ENCODE measurements at places on chromosomes 3 and 15.

- no peak for DNase-seq
Measured at GRCh38 chr15:50066202-50066601, 52.8 kb downstream of the ATP8B4 start.

DNA sequence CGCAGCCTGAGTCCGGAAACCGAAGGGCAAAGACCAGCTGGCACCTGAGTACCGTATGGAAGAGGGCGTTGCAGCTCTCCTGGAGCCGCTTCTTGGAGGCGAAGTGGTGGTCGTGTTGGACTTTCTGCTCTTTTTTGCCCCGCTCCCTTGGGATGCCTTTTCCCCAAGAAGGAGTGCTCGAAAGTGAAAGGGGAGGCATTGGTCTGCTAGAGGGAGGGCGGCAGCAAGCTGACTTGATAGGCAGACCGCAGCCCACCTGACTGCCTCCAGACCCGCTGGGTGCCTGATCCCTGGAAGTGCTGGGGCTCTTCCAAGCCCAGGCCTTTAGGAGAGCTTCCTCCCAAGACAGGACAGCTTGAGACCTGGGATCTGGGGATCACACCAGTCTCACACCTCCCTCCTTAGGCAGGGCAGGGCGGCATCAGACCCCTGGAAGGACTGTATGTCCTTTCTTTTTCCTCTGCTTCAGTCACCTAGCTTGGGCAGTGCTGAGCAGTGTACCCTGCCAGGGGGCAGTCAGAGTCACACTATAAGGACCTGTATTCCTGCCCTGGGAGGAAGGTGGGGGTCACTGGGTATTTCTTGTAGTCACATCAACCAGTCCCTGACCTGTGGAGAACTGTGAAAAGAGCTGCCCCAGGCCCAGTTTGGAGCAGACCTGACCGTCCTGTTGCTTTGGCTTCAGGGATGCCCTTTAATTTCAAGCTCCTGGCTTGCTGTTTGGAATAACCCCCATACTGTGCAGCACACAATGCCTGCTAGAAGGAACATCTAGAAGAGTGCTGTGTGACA lies 2.1 kb downstream of the ACVR2B start:
- DNase-seq: peak; percentile 34

- no peak for DNase-seq
Measured at GRCh38 chr15:89475661-89476060, 20.7 kb downstream of the RHCG start.

DNA sequence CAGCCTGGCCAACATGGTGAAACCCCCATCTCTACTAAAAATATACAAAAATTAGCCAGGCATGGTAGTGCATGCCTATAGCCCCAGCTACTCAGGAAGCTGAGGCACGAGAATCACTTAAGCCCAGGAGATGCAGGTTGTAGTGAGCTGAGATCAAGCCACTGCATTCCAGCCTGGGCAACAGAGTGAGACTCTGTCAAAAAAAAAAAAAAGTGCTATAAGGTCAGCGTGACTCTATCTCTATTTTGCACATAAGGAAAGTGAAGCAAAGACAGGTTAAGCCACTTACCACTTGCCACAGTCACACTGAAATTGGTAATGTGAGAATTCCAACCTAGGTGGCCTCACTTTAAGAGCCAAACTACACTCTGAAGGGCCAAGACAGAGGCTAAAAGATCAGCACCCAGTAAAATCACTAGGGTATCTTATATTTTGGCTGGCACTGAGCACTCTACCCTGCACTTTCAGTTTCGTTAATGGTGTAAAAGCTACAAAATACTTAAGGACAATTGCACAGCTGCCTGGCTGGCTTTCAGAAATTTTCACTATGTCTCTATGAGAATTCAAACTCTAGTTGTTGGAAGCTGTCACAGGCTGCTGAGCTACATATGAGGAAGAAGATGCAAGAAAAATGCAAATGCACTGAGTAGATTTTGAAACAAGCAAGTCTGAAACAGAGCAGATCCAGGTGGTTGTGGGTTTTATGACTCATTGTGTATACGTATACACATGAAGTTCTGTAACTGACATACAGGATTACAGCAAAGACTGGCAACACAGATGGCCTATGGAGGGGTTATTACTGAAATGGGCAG lies 32.7 kb downstream of the TRANK1 start:
- DNase-seq: no peak

GRCh38 chr3:149554826-149555225 lies 80.3 kb downstream of the TM4SF4 start:
- no peak for DNase-seq
